ENCODE measurements at places on chromosomes 11 and 22.
A peak's percentile ranks its signal among the peaks of the same experiment; 100 is the strongest.

GRCh38 chr22:17171153-17172028 is 12.3 kb upstream of the HDHD5 start:
- peak; percentile 90 for DNase-seq

DNA sequence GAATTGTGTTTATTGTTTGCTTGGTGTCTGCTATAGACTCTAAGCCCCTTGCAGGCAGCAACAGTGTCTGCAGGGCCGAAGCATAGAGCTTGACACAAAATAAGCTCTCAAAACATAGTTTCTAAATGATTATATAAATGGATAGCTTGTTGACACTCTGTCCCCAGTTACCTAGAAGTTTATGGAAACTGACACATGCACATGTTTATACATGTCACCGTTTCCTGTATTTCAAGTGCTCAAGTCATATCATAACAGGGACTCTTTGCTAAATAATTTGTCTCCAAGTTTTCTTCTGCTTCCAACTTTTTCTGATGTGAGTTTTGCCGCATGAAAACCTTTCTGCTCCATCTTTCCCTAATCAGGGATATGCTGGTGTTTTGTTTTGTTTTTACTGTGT is 3.7 kb upstream of the OR6X1 start:
- DNase-seq, result no peak

DNA sequence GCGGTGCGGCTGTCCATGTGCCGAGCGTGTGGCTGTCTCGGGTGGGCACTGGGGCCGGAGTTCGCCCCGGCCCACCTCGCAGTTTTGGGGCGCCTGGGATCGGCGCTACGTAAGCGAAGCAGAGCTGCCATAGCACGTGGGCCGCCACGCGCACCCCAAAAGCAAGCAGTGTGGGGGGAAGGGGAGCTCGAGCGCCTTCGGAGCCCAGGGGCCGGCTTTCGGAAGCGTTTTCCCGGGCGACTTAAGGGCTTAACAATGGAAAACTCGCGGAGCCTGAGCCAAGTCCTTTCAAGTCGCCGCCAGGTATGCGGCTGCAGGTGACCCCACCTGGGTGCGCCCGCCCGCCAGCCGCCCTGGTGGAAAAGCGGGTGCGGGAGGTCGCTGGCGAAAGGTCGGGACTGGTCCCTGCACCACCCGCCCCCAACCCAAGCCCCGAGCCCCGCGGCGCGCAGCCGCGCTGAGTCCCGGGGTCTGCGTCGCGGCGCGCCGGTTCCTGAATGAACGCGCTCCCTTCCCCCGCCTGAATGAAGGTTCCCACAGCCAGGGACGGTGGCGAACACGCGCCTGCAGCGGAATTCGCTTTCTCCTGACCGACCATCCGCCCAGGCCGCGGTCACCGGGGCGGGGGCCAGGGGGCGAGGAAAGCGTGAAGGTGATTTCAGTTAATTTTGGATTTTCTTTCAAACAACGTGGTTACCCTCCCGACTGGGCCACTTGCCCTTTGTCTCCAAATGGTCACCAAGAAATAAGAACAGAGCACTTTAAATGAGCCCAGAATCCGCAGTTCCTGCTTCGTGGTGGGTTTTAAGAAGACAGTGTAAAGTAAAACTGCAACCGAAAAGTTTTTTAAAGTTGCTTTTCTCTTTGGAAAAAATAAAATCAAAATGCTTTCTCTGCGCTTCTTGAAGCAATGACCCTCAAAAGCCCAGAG is 2.8 kb upstream of the CCND1 start:
- peak; percentile 16 for DNase-seq

GRCh38 chr22:49198705-49199084 is 629.0 kb downstream of the BRD1 start:
- DNase-seq, result no peak

- no peak for DNase-seq
Measured at GRCh38 chr22:26883393-26883792, 226.0 kb downstream of the MIAT start.

GRCh38 chr11:118908901-118909618 is 16.7 kb downstream of the BCL9L start:
- no peak for DNase-seq

DNA sequence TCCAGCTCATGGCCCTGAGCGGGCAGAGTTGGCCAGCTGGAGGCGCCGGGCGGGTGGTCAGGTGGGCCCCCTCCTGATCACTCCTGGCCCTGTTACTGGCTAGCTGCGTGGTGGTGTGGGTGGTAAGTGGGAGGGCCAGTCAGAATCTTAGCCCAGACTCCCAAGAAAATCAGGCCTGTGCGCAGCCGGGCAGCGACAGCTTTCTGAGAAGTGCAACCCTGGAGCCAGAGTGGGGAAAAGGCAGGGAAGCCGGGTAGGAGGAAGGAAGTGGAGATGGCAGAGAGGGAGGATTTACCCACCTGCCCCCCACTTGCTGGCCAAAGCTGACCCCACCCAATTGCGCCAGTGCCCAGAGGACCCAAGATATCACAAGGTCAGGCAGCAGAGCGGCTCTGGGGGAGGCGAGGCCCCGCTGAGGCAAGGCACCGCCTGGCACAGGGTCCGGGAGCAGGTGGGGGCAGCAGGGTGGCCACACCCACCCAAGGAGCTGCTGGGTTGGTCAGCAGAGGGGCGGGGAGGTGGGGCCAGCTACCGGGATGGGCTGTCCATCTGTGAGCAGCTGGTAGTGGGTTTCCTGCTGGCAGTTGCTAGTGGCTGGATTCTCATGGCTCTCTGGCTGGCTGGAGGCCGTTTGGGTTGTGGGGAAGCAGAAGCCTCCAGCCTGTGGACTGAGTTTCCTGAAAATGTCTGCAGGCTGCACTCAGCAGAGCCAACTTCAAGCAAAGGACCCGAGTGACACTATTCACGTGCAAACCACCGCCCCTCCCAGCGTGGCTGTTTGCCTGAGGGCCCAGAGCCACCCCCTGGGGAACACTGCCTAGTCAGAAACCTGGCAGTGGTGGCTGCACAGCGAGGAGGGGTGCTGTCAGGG is 196.4 kb downstream of the IGLL1 start:
- DNase-seq, result no peak

DNA sequence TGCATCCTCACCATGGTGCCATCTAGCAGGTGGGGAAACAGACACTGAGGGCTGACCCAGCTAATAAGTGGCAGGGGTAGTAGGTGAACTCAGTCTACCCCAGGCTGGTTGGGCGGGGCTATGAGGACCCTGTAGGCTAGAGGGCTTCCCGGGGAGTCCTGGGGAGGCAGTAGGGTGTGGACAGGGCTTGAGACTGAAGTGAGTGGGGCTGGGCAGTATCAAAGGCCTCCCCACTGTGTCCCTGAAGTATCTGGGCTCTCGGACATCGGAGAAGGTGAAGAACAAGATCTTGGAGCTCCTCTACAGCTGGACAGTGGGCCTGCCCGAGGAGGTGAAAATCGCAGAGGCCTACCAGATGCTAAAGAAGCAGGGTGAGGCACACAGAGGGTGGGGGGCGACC is 11.4 kb downstream of the GGA1 start:
- DNase-seq, result no peak

DNA sequence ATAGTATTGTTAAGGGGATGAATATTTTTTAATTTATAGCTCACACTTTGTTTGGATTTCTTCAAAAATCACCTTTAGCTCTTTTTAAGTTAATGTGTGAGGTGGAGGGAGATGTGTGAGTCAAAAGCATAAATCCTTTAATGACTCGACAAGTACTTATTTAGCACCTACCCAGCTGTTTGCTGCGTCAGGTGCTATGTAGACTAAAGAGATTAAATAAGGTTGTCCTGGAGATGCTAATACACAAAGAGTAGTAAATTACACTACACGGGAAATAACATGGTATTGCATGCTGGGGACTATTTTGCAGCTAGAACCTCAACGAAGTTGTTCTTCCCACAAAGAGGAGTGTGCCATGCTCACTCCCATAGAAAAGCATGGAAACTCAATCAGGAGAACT is 583.3 kb upstream of the TENM4 start:
- no peak for DNase-seq

DNA sequence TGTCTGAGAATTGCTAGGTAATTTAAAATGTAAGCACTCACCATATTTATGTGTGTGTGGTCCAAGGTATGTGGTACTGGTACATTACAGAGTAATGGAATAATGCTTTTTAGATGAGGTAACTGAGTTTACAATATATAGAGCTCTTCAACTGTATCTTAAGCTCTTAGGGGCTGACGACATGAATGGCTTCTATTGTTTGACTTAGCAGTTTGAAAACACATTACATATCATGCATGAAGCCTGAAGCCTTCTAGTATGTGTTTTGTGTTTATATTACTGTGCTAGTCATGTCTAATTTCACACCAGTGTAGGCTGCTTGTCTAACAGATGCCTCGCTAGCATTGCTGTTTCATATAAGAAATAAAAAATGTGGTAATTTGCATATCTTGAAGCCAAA is 37.2 kb downstream of the GAS2 start:
- no peak for DNase-seq

GRCh38 chr11:129695571-129696308 is 119.9 kb upstream of the TMEM45B start:
- DNase-seq, result peak; percentile 50

GRCh38 chr11:99522467-99523173 is 501.9 kb downstream of the CNTN5 start:
- DNase-seq, result no peak

DNA sequence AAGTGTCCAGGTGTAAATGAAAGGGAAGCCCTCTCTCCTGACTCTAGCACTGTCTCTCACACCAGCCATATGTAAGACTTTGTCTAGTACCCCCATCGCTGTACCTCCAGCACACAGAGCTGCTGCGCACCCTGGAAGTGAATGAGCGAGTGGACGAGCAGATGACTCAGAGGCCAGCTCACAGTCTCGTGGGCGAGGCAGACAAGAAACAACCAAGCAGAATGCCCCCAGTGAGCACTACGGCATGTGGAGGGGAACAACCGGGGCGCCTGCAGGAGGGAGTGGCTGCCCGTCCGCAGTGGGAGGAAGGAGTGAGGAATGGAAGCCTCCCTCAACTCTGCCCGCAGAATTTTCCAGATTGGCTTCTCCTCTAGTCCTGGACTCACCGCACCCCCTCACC is 46.4 kb downstream of the MCM5 start:
- DNase-seq, result no peak

GRCh38 chr22:36760786-36761185 is 15.1 kb downstream of the IFT27 start:
- no peak for DNase-seq

DNA sequence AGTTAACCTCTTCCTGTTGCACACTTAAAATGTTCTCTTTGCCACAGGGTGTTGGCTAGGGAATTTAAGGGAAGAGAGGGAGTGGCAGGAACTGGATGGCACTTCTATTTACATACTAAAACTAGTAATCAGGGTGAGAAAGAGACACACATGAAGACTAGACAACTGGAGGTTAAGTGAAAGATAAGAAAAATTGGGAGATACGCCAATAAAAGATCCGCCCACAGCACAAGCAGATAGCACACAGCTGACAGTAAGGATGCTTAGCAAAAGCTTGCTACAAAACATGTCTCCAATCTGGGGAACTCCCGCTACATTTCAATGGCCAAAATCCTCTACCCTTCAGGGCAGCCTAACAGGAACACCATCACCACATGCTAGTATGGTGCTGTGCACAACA is 12.8 kb downstream of the CPSF7 start:
- peak; percentile 84 for DNase-seq

- no peak for DNase-seq
Measured at GRCh38 chr22:32623943-32624342, 149.3 kb downstream of the FBXO7 start.

DNA sequence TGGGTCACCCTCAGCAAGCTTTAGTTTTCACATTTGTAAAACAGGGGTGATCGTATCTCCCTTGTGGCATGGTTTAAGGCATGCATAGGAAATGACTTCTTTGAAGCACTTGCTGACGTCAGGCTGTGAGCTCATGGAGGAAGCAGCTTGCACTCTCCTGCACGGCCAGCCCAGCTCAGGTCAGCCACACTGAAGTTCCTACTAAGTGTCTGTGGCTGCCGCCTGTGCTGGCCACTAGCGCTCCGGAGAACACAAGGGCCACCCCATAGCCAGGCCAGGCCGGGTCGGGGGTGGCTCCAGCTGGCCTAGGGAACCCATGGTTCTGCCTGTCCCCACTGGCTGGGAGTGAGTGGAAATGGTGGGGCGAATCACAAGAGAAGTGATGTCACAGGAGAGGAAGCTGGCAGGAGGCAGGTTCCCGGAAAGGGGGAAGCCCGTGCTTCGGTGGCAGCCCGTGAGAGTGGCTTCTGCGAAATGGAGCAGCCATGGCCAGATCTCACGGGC is 28.2 kb downstream of the KCTD17 start:
- DNase-seq, result peak; percentile 15

- peak; percentile 88 for DNase-seq
Measured at GRCh38 chr11:73969991-73970800, 12.4 kb downstream of the UCP2 start.

DNA sequence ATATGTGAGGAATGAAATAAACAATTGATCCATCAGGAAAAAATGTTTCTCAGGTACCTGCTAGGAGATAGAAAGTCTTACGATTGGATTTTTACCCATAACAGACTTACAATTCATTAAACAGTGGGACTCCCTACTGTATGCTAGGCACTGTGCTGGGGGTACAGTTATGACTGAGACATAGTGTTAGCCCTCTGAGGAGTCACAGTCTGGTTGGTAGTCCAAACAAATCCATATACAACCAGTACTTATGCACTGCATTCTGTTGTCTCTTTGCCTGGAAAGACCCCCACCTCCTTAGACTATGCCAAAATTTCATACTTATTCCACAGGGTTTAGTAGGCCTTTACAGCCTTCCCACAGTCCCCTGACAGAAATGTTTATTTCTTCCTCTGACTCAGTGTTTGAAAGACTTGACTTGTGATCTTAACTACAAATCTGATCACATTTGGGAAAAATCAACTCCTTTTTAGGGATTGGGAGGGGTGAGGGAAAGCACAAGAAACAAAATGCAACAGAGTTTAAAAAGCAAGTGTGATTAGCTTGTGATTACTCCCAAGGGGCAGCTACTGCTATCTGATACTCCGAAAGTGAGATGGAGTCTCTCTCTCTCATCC is 69.4 kb upstream of the HORMAD2 start:
- no peak for DNase-seq

DNA sequence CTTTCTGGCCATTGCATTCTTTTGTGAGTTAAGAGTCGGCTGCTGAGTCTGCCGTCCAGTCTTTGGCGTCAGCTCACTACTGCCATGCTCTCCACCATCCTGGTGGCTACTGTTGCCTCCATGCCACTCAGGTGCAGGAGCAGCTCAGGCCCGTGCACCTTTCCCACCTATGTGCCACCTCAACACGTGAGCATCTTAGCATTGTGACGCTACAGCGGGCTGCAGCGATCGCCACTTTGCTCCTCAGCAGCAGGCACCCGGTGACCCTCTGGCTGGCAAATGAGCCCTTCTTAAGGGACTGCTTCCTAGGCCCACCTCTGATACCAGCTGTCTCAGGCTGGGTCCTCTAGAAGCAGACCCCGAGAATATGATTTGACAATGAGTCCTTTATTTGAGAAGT is 11.5 kb upstream of the KMT5B start:
- DNase-seq, result no peak

GRCh38 chr22:37420686-37421467 is 6.4 kb downstream of the ELFN2 start:
- no peak for DNase-seq

GRCh38 chr11:34653031-34653430 is 32.1 kb downstream of the EHF start:
- DNase-seq, result no peak

GRCh38 chr22:23142546-23143105 is 836 bp upstream of the RSPH14 start:
- no peak for DNase-seq

GRCh38 chr11:76139314-76139713 is 67.0 kb downstream of the WNT11 start:
- DNase-seq, result no peak

- no peak for DNase-seq
Measured at GRCh38 chr11:91768783-91769182, 455.8 kb upstream of the FAT3 start.

GRCh38 chr22:33354928-33355327 is 296.7 kb upstream of the SYN3 start:
- DNase-seq, result no peak

Data from hematopoietic multipotent progenitor cell treated with erythropoietin and hydrocortisone succinate and interleukin-3 and kit ligand, for 8 days (in vitro differentiated cells).